Glutamatergic neuron (in vitro differentiated cells): ENCODE measurements at places on chromosomes 7 and 10.

DNA sequence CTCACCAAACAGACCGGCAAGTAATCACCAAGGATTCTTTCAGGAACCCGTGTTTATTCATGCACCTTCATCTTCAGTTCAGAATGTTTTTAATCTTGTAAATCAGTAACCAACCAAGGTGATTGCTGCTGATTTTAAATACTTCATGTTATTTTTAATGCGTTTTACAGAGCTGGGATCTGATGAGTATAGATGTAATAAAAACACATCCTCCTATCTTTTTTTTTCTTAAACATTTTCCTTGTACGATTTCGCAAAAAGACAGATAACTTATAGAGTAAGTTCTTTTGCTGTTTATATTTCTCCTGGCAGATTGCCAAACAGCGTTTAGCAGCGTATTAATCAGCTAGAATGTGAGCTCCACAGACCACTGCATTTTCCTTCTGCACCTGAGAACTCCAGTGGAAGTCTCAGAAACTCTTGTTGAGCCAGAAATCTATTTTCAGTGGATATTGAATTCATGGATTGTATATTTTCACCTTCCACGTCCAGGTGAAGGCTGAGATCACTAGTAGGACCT is 397.8 kb upstream of the NRP1 start:
- DNase-seq: no peak

- DNase-seq: no peak
Observed at GRCh38 chr7:36884351-36884750, 160.1 kb upstream of the AOAH start.

GRCh38 chr10:88491314-88491713 is 91.8 kb downstream of the RNLS start:
- no peak for DNase-seq

DNA sequence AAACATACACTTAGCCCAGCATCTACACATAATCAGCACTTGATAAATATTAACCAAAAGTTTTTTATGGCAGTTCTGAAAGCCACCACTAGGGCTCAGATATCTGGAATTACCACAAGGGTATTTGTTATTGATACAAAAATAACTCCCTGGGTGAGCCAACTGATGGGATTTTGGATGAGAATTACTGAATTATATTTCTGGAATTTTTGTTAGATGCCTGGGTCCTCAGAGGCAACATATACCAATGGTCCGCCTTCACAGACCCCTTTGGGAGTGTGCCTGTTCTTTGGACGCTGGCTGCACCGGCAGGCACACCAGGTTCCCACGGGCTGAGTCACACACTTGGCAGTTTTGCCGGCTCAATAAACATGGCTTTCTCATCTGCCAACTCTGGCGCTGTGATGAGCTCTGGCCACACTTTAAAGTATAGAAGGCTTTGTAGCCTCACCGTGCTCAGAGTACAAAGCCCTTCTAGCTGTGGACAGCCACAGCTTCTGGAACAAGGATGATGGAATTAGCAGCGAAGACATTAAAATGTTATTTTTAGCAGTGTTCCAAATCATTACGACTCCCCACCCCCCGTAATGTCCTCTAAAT is 24.5 kb upstream of the EEPD1 start:
- no peak for DNase-seq

DNA sequence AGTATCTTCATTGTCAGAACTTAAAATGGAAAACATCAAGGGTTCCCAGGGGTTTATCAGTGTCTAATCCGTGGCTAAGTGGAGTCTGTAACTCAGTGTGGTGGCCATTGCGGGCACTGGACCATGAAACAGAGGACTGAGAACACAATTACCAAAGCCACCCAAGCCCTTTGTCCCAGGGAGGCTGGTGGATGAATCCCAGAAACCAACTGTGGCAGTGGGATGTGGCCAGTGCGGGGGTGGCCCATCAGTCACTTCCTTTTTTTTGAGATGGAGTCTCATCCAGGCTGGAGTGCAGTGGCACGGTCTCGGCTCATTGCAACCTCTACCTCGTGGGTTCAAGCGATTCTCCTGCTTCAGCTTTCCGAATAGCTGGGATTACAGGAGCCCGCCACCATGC is 61.8 kb downstream of the TACC2 start:
- no peak for DNase-seq

- no peak for DNase-seq
Observed at GRCh38 chr7:102912742-102913141, at the start of gene LRRC17. TSS of gene LRRC17 (plus strand) at chr7:102913000. CDS start at chr7:102933914, 20,914 bp downstream.

DNA sequence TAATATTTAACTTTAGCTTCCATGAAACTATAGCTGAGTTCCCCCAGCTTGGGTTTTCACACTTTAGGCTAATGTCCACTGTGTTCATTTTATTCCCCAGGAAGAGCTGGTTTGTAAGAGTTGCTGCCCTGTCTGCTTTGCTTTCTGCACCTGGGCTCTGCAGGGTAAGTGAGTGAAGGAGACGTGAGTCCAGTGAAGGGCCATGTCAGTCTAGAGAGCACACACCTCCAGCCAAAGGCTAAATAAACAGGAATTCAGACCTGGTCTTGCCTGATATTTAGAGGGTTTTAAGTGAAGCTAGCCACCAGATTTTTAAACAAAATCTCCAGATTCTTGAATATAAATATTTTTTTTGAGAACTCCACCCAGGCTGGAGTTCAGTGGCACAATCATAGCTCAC is 24.5 kb upstream of the FZD1 start:
- no peak for DNase-seq

DNA sequence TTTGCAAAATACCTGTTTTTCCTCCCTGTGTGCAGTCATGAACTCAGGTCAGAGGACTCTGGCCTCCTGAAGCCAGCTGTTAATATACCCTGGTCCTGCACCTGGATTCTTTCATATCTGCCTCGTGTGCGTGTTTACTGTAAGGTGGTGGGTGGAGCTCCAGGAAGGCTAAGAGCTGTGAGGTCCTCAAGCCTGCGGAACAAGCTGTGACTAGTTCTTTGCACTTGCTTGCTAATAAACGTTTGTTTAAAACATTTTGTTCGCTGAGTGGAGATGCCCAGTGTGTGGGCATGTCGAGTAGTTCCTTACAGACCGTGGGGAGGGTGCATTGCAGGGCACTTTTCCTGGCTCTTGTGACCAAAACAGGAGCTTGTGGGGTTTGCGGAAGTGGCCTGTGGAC is 139.0 kb downstream of the DOCK1 start:
- no peak for DNase-seq

DNA sequence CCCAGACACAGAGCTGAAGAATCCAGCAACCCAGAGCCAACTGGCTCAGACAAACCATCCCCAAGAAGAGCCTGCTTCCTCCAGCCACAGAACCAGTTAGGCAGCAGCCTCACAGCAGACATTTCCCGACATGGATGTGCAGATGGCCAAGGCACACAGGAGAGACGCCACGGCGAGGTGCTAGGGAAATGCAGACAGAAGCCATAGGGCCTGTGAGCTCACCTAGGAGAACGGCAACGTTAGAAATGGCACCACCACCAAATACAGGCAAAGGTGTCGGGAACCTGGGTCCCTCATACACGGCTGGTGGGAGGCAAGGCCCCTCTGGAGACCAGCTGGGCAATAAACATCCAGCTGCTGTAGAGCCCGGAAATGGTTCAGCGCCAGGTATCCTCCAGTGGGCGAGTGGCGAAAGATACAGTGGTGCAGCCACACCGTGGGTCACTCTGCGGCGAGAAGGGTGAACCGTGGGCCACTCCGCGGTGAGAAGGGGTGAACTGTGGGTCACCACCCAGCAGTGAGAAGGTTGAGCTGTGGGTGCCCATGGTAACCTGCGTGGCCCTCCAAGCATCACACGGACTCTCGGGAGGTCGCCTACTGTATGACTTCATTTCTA is 31.2 kb downstream of the JAKMIP3 start:
- DNase-seq: no peak

DNA sequence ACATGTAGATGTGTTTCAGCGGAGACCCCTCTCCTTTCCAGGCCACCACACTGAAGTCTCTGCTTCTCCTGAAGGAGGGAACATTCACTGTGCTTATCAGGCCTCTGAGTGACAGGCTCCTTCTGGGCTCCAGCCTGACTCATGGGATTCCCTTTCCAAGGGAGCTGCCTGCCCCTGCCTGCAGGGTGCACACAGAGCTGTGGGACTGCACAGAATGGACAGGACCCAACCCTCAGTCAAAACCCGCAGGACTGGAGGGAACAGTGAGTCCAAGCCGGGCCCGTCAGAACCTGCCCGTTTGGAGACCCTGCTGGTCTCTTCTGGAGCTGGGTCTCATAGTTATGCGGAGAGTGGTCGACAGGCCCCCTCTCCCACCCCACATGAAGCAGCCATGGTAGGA is 32.6 kb downstream of the PLAC9 start:
- DNase-seq: no peak

GRCh38 chr10:73088304-73088703 is 8.4 kb downstream of the P4HA1 start:
- DNase-seq: no peak

DNA sequence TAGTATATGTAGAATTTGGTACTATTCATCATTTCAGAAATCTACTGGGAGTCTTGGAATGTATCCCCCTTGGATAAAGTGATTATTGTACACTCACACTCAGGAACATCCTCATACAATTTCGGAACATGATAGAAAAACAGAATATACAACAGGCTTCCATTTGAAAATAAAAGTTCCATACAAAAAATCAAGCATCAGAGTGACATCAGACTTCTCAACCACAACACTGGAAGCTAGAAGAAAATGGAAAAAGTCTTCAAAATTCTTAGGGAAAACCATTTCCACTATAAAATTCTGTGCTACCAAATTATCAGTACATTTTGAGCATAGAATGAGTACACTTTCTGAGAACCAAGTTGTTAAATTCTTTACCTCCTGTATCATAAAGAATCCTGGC is 8.8 kb downstream of the LYZL1 start:
- no peak for DNase-seq

DNA sequence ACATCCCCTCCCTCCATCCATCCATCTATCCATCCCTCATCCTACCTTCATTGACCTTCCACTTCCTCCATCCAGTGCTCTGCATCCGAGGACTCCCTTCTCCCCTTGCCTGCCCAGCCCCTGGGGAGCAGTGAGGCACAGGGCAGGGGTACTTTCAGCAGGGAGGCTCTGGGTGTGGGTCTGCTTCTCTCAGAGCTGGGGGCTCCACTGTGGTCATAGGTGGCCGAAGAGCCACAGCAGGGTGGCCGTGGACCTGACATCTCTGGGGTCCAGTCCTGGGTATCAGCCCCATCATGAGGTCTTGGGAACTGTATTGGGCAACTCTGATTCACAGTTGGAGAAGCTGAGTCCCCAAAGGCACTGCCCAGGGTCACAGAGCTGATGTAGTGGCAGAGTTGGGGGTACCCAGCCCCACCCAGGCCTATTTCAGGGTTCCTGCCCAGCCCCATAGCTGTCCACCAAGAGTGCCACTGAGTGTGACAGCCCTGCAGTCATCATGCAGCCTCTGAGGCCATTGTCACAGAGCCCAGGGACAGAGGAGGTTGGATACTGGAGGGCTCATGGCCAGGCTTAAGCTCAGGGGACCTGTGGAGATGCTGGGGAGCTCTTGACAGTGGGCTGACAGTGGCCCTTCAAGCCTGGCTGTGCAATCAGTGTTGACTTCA is 35.3 kb upstream of the DPYSL4 start:
- no peak for DNase-seq

DNA sequence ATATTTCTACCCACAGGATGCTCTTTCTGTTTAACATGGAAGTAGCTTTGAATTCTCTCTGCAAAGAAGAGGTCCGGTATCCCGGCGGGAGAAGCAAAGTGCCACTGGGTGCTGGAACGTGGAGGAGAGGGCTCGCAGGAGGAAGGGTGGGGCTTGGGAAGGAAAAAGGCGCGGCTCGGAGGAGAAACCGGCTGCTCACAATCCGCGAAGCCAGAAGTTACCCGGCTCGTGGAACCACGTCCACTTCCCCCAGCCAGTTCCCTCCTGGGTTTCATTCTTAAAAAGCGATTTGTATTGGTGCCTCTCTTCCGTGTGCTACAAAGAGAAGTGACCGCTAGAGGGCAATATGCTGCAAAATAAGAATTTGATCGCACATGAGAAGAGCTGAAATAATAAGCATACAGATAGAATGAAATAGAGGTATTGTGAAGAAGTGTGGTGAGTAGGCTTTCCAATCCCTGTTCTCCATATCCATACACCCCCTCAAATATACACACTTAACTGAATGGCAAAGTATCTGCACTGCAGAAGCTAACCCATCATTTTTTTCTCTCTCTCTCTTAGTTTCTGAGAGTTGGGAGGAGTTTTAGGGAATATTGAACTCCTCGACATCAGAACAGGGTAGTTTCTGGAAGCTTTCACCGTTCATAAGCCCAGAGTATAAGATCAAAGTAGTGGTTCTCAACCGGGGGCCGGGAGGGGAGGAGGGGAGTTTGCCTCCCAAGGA is 31.1 kb downstream of the TRIL start:
- peak; percentile 18 for DNase-seq

DNA sequence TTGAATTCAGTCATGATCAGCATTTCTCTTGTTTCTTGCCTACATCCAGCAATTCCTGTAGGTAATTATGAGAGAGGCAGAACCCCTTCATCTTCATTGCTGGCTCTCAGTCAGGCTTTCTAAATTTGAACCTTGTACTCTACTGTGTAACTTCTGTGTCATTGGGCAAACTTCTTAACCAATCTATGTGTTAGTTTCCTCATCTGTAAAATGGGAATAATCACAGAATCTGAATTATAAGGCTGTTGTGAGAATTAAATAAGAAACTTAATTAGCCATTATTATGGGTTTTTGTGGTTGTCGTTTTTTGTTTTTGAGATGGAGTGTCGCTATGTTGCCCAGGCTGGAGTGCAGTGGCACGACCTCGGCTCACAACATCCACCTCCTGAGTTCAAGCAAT is 11.5 kb upstream of the GALNT11 start:
- DNase-seq: no peak

DNA sequence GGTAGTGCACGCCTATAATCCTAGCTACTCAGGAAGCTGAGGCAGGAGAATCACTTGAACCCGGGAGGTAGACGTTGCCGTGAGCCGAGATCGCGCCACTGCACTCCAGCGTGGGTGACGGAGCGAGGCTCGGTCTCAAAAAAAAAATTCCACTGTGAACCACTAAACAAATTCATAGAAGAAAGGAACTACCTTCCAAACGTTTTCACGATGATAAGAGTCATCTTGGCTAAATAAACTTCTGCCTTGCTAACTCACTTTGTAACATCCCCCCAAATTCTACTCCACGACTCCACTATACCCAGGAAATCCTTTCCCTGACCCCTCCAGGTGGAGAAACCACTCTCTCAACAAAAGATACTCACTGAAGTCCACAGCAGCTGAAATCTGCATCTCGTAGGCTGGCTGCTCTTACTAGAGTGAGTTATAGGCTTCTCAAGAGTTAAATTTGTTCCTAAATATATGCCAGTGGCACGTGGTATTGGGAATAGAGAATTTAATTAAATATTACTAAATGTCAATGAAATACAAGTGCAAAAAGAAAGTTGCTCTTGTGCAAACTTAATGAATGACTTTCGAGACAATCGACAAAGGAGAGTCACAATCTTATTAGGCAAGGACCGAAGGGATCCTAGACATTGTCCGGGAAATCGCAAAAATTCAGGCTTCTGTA is 1.6 kb upstream of the GTF2I start:
- DNase-seq: no peak
